Stomach (tissue), 19 donors: ENCODE measurements at places on chromosomes 13 and 19.

- peak; percentile 53 for DNase-seq
Observed at GRCh38 chr19:31254180-31254551, 95.1 kb downstream of the TSHZ3 start.

DNA sequence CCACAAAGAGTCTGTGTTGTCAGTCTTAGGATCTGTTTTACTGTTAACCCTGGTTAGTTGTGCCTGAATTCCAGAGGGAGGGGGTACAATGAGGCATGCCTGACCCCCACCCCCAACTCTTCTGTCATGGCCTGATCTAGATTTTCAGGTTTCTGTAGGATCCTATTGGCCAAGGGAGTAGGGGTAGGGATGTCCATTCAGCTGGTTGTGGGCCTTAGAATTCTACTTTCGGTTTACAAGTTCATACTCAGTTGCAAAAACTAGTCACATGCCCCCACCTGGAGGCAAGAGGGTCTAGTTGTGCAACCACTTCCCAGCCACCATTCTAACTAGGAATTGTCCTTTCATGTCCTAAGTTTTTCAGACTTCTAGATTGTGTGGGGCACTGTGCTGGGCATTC, 94.3 kb upstream of the MBNL2 start:
- no peak for DNase-seq

GRCh38 chr19:21622920-21623319, 117.5 kb downstream of the ZNF429 start:
- DNase-seq, result no peak

- no peak for DNase-seq
Observed at GRCh38 chr19:46514589-46515289, 19.1 kb upstream of the PNMA8B start.

DNA sequence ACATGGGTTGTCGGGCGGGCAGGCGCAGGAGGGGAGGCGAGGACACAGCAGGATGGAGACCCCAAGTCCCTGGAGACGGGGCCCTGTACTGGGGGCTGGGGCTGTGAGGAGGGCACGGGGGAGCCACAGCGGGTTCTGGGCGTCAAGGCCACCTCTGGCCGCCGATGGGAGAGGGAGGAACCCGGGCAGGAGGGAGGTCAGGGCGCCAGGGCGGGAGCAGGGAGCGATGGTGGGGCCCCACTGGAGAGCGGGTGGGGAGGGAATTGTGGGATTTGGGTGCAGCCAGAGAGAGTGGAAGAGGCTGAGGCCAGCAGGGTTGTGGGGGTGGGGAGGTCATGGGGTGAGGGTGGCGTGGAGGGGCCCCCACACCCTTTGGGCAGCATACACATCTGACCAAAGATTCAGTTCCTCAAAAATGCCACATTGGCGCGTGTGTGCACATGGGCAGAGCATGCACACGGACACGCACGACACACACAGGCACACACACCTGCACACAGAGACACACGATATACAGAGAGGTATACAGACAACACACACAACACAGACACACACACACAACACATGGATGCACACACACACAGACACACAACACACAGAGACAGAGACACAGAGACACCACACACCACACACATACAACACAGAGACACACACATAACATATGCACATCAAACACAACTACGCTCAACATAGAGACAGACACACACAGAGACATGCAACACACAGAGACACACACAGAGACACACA, 54.9 kb downstream of the AP1M1 start:
- DNase-seq, result no peak

GRCh38 chr13:46006688-46007452, 45.7 kb downstream of the ZC3H13 start:
- no peak for DNase-seq

DNA sequence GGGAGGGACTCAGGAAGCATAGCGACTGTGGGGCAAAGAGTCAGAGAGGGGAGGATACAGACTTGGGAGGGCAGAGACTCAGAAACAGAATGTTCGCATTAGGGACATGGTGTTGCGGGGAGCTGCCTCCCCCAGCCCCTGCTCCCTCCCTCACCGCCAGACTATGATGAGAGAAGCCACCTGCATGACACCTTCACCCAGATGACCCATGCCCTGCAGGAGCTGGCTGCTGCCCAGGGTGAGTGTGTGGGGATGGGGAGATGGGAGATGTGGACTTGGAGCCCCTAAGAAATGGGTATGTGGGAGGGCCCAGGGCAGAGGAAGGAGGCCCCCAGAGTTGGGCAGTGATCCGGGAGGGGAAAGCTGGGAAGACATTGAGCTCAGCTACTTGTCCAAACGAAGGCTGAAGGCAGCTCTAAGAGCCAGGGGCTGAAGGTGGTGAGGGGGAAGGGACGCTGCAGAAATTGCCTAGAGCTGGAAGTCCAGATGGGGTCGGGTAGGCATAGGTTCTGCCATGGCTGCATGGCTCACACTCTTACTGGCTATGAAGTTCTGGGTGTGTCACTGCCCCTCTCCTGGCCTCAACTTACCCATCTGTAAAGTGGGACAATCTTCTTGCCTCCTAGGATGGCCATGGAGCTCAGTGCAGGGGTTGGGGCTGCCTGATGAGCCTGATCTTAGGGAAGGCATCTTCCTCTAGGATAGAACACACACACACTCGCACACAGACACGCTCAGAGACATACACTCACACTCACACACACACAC, 1.4 kb downstream of the SPACA6 start:
- peak; percentile 14 for DNase-seq

- no peak for DNase-seq
Observed at GRCh38 chr13:41608839-41609177, 151.5 kb downstream of the RGCC start.

GRCh38 chr13:95783747-95784146, 106.8 kb downstream of the DNAJC3 start:
- DNase-seq, result no peak

- peak; percentile 6 for DNase-seq
Observed at GRCh38 chr19:14871619-14872230, 14.2 kb downstream of the OR7A17 start.

DNA sequence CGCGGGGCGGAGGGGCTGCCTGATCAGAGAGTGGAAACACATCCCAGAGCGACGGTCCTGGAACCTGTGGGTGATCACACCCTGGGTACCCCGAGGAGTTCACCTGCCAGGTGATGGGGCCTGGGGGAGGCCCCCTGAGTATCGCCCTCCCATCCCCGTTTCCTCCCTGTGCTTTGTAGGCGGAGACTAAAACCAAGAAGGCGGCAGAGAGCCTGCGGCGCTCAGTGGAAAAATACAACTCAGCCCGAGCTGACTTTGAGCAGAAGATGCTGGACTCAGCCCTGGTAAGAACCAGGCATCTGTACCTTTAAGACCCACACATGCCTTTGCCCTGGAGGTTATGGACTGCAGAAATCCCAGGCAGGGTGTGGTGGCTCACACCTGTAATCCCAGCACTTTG, 19.3 kb downstream of the FCHO1 start:
- DNase-seq, result no peak

- no peak for DNase-seq
Observed at GRCh38 chr13:92913840-92914239, 312.8 kb upstream of the GPC6 start.

DNA sequence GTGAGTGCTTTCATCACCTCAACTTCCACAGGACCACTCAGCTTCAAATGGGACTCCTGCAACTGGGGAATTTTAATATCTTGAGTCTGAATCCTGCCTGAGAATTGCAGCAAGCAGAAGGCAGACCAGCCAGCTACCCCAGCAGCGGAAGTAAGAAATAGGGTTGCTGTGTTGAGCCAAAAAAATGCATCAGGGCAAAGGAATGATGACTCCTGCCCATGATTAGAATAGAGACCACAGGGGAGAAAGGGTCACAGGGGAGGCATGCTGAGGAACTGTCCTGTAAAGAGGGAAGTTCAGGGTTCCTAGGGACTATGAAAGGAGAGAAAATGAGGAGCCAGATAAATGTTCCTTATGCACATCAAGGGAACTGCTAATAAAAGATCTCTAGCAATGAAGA, 370.2 kb downstream of the KCTD12 start:
- DNase-seq, result no peak

DNA sequence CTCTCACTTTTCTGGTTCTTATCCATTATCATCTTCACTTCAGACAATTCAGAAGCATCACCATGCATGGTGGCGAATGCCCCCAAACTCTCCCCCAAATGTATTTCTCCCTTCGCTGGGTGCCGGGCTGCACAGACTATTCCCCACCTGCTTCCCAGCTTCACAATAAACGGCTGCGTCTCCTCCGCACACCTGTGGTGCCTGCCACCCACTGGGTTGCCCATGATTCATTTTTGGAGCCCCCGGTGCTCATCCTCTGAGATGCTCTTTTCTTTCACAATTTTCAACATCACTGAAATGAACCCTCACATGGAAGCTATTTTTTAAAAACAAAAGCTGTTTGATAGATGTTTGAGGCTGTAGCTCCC, 2.8 kb upstream of the F10 start:
- DNase-seq, result no peak

GRCh38 chr19:35722897-35723296, 5.1 kb downstream of the KMT2B start:
- DNase-seq, result no peak

DNA sequence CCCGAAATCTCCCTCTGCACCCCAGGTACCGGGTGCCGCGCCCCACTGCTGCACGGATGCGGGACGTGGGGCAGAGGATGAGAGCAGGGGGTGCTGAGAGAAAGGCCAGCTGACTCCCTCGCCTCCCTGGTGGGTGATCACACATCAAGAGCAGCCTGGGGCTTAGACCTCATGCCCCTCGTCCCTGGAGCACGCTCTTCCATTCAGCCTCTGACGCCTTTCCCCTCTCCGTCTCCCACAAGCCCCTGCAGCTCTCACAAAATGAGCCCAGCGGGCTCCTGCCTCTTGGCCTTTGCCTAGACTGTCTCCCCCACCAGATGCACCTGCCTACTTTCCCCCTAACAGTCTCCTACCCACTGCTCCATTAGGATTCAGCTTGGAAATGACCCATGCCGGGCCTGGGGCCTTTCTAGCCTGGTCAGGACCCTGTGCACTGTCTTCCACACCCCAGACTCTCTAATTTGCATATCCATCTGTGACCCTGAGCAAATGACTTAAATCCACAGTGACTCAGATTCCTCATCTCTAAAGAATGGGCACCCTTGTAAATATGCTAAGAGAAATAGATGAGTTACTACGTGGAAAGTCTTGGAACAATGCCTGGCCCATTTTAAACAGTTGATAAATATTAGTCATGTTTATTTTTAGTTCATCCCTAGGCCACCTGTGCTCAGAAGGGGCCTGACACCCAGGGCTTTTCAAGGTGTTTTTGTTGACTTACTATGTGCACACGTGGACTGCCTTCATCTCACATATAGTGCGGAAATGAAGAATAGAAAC, 582 bp upstream of the PTPRH start:
- DNase-seq, result peak; percentile 84

- DNase-seq, result no peak
Observed at GRCh38 chr19:54518844-54519243, 16.2 kb downstream of the LAIR2 start.

GRCh38 chr13:40337651-40338050, 328.8 kb downstream of the FOXO1 start:
- no peak for DNase-seq

DNA sequence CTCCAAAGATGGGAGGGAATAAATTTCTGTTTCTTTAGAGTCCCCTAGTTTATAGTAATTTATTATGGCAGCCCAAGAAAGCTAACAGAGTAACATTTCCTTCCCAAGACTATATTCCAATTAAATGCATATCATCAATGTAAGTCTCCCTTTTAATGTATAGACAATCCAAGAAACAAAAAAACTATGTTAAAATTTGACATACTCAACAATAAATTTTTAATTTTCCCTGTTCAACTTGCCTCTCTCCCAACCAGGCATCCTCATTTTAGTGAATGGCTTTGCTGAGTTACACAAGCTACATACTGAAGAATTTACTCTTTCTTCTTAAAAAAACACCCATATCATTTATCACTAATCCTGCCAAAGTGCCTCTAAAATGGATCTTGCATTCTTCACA, 1357.7 kb downstream of the PCDH9 start:
- no peak for DNase-seq

DNA sequence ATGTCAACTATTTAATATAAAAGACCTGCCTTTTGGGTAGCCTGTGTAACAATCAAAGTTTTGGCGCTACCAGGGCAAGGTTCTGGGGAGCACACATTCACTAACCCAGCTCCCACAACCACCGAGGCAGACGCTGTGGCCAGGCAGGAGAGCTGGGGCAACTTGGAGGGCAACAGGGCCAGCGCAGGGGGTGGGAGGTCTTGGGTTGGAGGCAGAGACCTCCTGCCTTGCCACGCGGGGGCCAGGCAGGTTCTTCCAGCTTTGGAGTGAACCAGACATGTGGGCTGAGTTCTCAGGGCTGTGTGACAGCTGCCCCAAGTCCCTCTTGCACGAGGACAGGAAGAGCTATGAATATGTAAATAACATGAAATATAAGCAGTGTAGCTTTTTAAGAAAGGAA, 30.3 kb upstream of the MCF2L start:
- no peak for DNase-seq

GRCh38 chr13:27188239-27188638, 16.6 kb upstream of the USP12 start:
- DNase-seq, result no peak

- no peak for DNase-seq
Observed at GRCh38 chr13:44176173-44176572, 197.5 kb upstream of the SERP2 start.

GRCh38 chr19:11710313-11710712, 28.4 kb downstream of the ZNF823 start:
- DNase-seq, result no peak

DNA sequence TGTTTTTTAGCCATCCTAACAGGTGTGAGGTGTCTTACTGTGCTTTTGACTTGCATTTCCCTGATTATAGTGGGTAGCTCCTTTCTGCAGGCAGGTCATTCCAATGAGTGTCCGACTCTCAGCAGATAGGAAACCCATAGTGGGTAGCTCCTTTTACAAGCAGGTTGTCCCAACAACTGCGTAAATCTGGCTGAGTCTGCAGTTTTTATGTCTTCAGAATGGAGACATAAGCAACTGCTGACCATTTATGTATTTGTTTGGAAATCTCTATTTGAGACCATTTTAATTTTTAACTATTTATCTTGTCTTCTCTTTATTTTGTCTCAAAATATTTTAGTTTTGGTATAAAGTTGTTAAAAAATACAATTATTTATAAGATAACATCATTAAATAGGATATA, 839.4 kb downstream of the SLITRK6 start:
- no peak for DNase-seq

GRCh38 chr13:95707442-95708390, 30.8 kb downstream of the DNAJC3 start:
- no peak for DNase-seq

DNA sequence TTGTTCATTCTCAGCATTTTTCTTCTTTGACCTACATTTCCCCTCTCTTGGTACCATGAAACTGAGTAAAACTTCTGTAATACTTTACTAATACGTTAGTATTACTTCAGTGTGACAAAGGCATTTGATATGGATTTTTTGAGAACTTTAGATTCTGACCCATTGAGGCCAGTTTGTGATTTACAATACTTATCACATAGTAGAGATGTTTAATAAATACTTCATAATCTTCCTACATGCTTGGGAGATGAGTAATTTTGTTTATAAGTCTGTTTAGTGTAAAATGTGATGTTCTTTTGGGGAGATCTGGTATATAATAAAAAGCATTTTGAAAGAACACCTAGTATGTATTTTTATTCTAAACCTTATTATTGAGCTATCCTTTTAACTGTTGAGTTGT, 29.7 kb downstream of the GTF2F2 start:
- DNase-seq, result no peak

GRCh38 chr13:106372199-106373155, 163.0 kb downstream of the EFNB2 start:
- DNase-seq, result no peak

GRCh38 chr13:50866817-50867636, 23.5 kb upstream of the DLEU7 start:
- no peak for DNase-seq
